Midbrain (tissue), 1 donor: ENCODE measurements at places on chromosomes 7 and 10.

GRCh38 chr10:2525781-2526180 lies 541.6 kb upstream of the PFKP start:
- DNase-seq: no peak

GRCh38 chr7:2030475-2031450 lies 202.0 kb downstream of the MAD1L1 start:
- no peak for DNase-seq

- no peak for DNase-seq
Observed at GRCh38 chr10:52649511-52649910, 123.1 kb downstream of the MBL2 start.

GRCh38 chr10:21347043-21347784 lies 178.3 kb downstream of the SKIDA1 start:
- no peak for DNase-seq

GRCh38 chr10:86500846-86501245 lies 20.7 kb downstream of the WAPL start:
- DNase-seq: no peak

DNA sequence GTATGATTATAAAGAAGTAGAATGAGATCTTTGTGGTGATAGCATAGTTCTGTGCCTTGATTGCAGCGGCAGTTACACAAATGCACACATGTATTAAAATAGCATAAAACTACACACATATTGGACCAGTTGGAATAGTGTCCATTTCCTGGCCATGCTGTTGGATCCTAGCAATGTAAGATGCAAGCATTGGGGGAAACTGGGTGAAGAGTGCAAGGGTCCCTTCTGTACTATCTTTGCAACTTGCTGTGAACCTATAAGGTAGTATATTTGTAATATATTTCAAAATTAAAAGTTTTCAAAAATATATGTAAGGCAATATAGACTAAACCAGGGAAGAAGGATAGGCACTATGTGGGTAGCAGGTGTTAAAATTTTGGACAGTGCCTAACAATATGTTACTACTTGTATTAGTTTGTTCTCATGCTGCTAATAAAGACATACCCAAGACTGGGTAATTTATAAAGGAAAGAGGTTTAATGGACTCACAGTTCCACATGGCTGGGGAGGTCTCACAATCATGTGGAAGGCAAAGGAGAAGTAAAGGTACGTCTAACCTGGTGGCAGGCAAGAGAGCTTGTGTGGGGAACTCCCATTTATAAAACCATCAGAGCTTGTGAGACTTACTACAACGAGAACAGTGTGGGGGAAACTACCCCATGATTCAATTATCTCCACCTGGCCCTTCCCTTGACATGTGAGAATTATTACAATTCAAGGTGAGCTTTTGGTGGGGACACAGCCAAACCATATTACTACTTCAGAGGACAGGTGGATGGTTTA lies 71.4 kb downstream of the RGS10 start:
- no peak for DNase-seq

GRCh38 chr10:69043931-69044531 lies 43.9 kb upstream of the SRGN start:
- no peak for DNase-seq
